ENCODE measurements at places on chromosomes 4 and X.

- no peak for DNase-seq
These were observed 59.4 kb downstream of the POLR2B start for GRCh38 chr4:57037982-57038604.

DNA sequence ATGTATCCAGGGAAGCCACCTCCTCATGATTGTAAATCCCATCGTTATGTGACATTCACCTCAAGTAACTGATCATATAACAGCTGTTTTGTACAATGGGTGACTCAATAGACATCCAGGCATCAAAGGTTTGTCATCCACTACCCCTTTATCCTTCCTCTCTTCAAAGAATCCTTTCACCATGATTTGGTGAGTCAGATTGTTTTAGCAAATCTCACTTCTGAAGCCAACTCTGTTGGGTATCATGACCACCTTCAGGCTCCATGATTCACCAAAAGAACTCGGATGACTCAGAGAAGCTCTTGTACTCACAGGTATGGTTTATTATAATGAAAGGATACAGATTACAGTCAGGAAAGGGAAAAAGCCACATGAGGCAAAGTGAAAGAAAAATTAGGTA lies 132.1 kb downstream of the PWWP3B start:
- DNase-seq, result no peak

GRCh38 chrX:49155243-49155899 lies 7.2 kb upstream of the MAGIX start:
- no peak for DNase-seq

- no peak for DNase-seq
These were observed 154.0 kb downstream of the EVC2 start for GRCh38 chr4:5554376-5554775.

GRCh38 chr4:81571105-81571504 lies 99.4 kb upstream of the RASGEF1B start:
- DNase-seq, result no peak

DNA sequence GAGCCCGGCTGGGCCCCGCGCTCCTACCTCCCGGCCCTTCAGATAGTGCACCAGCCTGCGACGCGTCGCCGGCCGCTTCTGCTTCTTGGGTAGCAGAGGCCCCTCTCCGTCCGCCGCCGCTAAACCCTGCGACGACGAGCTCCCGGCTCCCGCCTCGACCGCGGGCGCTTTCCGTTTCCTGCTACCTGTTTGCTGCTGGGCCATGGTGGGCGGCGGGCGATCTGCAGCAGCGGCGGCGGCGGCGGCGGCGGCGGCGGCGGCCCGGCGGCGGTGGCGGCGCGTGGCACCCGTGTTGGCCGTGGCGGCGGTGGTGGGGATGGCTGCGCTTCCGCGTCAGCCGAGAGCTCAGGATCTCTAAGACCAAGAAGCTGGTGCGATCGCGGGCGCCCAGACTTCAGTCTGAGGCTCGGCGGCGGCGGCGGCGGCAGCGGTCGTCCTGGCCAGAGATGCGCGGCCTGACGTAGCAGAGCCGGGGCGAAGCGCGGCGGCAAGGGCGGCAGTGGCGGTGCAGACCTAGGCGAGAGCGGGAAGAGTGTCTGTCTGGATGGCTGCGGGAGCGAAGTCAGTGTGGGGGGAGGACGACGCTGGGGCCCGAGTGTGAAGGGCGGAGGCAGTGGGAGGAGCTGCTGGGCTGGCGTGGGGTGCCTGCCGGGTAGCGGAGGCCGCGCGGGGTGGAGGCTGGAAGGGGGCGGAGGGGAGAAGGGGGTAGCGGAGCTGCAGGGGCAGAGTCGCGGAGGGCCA lies at the start of gene DCAF12L2:
Gene DCAF12L2, minus strand, starts transcription at position 569 of the 741 bp plus-strand sequence. Its CDS starts 365 bp downstream, at position 204.
- no peak for DNase-seq

DNA sequence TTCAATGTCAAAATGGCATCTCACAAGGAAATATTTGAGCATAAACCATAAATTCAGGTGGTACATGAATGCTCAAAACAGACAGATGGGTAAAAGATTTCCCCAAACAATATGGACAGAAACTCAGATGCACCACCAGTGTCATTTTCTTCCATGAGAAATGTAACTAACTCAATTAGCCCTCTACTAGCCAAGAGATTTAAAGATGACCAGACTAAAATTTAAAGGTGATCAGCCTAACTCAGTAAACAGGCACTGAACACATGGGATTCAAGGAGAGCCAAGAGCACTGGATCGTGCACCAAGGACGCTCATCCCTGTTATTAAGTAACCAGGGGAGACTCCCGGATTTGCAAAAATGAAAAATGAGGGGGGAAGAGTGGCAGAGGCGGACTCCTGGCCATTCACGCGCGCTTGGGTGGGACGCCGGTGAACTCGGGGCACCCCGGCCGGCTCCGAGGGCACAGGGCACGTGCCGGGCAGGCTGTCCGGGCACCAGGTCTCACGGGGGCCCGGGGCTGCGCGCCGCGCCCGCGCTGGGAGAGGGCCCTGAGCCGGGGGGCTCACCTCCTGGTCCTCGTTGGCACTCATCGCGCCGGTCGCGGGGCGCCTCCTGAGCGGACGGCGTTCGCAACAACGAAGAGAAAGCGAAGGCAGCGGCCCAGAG lies 490 bp downstream of the RWDD4 start:
- no peak for DNase-seq

GRCh38 chr4:54516556-54517215 lies 141.1 kb upstream of the KIT start:
- DNase-seq, result no peak

DNA sequence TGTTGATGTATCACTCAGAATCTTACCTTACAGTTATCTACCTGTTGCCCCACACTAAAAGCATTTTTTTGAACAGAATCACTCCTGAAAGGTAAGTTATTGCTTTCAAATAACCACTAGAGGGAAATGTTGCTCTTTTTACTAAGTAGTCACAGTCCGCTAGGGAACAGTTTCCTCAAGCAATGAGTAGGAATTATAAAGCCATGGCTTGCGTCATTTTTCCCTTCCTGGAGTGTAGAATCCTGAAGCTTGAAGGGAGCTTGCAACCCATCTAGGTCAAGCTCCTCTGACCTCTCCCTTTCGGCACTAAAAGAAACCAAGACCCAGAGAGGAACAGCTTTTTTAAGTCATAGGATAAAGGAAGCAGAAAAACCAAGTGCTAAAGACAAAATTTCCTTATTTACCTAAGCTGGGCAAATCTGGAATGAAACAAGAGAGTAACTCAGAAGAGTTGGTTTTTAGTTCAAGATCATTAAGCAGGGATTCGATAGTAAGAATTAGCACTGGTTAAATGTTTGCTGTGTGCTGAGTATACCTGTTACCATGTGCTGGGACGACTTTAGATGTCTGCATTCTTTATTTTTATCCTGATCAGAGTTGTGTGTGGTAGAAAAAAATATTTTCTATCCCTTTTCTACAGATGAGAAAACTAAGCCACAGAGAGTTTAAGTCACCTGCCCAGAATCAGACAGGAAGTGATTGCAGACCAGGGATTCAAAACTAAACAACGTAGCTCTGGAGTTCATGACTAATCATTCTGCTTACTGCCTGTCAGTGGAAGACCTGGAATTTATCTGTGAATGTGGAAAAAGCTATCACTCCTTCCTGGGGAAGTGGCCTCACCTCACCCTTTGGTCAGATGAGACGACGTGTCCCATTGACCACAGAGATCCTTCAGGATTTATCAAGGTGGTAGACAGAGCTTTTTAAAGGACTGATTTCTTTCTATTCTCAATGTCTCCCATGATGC lies 631.5 kb downstream of the RAB28 start:
- no peak for DNase-seq

DNA sequence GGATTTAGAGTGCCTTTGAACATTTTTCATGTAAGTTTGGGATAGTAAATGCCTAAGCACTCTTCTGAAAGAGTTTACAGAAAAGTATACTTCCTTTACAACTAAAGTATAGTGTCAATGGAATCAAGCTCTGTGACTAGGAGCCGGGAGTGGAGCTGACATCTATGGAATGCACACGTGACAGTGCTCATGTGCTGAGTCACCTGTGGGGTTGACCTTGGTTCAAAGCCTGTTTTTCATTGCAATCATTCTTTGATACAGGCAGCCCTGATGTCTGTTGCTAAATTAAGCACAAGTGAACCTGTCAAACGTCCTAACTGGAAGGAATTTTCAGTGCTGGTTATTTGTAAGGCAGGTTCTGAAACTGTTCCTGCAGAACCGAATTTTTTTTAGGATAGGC lies 82.5 kb downstream of the GPAT3 start:
- DNase-seq, result no peak

- DNase-seq, result no peak
These were observed 9.7 kb upstream of the KLF3 start for GRCh38 chr4:38654273-38654672.

- DNase-seq, result no peak
These were observed 554.4 kb downstream of the ARAP2 start for GRCh38 chr4:35689870-35690269.

- DNase-seq, result no peak
These were observed 791 bp downstream of the GUCY1B1 start for GRCh38 chr4:155759372-155760252.

- no peak for DNase-seq
These were observed 159.8 kb upstream of the JADE1 start for GRCh38 chr4:128649575-128650205.

GRCh38 chrX:119755981-119756533 lies 2.3 kb upstream of the SOWAHD start:
- no peak for DNase-seq

DNA sequence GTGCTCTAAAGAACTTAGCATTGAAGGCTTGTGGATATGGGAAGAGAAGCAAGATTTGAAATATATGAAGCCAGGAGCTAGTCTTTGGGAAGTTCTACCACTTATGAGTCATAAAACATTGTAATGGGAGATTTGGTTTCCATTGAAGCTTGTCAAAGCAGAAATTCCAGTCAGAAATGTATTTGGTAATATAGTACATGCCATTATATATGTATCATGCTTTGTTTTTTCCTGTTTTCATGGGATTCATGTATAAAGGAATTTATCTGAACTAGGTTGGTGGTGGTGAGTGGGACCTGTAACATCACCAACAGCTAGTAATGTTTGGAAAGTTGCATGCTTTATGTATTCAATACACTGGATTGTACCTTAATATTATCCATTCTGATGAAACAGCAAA lies 14.6 kb upstream of the DCAF8L2 start:
- no peak for DNase-seq

DNA sequence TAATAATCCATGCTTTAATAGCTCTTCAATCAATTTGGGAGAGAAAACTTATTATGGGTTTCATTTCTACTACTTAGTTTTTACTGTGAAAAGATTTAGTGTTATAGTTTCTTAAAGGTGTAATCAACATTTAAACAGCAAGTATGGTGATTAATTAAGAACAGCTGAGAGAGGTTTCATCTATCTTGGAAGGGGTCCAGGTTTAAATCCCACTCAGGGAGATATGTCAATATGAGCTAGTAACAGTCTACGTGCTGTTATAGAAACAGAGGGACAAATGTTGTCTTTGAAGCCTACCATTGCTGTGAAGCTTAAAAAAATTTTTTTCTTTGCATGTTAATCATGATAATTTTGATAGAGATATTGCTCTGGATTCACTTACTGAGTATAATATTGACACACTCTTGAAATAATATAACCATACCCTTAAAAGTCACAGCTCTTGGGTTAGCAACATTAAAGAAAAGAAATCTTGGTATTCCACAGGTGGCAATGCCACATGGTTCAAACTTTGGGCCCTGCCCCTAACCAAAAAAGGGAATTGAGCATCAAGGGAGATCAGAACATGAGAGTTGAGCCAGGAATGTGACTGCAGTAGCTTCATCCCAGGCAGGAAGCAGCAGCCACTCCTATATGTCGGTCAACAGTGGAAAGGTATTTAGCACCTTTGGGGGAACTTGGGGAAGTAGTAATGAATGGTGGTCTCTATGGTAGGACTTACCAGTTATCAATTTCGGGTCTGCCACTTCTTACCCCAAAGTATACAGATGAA lies 107.8 kb downstream of the ANK2 start:
- no peak for DNase-seq

GRCh38 chr4:182083671-182084410 lies 159.4 kb upstream of the TENM3 start:
- DNase-seq, result no peak

DNA sequence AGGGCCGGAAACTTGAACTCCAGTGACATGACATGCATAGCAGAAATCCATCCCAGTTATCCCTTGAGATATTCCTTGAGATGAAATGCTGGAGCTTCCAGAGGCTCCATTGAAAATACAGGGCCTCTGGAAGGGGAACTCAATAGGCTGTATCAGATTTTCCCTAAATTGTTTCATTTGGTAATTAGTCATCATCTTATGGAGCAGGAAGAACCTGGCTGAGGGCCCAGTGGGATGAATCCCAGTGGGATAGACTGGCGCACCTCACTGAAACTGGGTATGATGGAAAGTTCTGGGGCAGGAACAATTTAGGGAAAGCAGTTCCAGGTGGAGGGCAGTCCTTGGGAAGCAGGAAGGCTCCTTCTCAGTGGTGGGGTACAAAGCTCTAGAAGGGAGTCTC lies 307.8 kb upstream of the DIPK2B start:
- no peak for DNase-seq

GRCh38 chr4:55635741-55636655 lies at the start of gene NMU:
Gene NMU (minus strand): TSS chr4:55636298. CDS start chr4:55636192, 106 bp downstream.
- no peak for DNase-seq

DNA sequence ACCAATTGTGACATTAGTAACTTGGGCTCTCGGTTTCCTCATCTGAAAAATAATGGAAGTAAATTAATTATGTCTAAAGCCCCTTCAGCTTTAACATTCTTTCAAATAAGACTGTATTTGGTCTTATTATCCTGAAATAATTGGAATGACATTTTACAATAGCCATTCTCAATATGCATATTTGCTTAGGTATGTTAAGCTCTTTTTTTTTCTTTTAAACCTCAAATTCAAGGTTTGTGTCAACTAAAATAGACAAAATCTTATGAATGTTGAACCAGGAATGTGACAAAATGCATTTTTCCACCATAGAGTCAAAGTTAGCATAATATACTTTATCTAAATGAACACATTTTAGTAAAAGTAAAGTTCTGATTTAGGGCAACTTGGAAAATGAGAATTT lies 34.4 kb upstream of the TET2 start:
- DNase-seq, result no peak

DNA sequence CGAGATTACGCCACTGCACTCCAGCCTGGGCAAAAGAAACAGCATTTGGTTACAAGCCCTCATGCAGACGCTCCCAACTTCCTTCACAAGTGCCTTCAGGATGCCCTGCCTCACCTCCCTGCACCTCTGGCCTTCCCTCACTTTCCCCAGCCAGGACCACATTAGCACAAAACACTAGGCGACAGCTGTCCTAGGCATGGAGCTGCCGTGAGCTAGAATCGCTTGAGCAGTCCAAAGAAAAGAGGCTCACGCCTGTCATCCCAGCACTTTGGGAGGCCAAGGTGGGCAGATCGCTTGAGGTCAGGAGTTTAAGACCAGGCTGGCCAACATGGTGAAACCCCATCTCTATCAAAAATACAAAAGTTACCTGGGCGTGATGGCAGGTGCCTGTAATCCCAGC lies 15.8 kb downstream of the RNF212 start:
- no peak for DNase-seq

Data from stimulated activated CD4-positive, alpha-beta T cell treated with anti-CD3 and anti-CD28 coated beads, Interleukin-1b, Interleukin-23, amount 100 ng/mL, for 1 hour (primary cell).